ENCODE measurements at places on chromosomes 13 and 19. TPM values are rescaled to one million over a fixed set of nuclear protein-coding genes. Genes with fewer than 3 reads are reported as not detected.

MIA gene
- polyA plus RNA-seq = not detected

RASGRP4 gene
- not detected for polyA plus RNA-seq

ZNF667 gene
- 15.0 TPM for polyA plus RNA-seq

NANOS3 gene
- 2.2 TPM for polyA plus RNA-seq

FCGBP gene
- polyA plus RNA-seq = not detected

ZNF534 gene
- polyA plus RNA-seq = 0.85 TPM

TEX29 gene
- not detected for polyA plus RNA-seq

NCAN gene
- polyA plus RNA-seq = 1.6 TPM

KLK14 gene
- not detected for polyA plus RNA-seq

DZIP1 gene
- polyA plus RNA-seq = 4.9 TPM

ING1 gene
- 5.5 TPM for polyA plus RNA-seq

FUT1 gene
- not detected for polyA plus RNA-seq

VSIG10L gene
- 0.81 TPM for polyA plus RNA-seq

ZNF154 gene
- 1.8 TPM for polyA plus RNA-seq

PEPD gene
- polyA plus RNA-seq = 35.1 TPM

IGFL2 gene
- not detected for polyA plus RNA-seq

CGB5 gene
- not detected for polyA plus RNA-seq

RAVER1 gene
- polyA plus RNA-seq = 0.13 TPM

ZNF440 gene
- 3.7 TPM for polyA plus RNA-seq

TEKTIP1 gene
- not detected for polyA plus RNA-seq

KASH5 gene
- not detected for polyA plus RNA-seq

REXO1 gene
- not detected for polyA plus RNA-seq

FAM216B gene
- not detected for polyA plus RNA-seq

MCF2L gene
- polyA plus RNA-seq = 56.4 TPM

MZT1 gene
- polyA plus RNA-seq = 56.8 TPM

CATSPERD gene
- polyA plus RNA-seq = not detected

PROSER1 gene
- polyA plus RNA-seq = 6.6 TPM

ICAM4 gene
- polyA plus RNA-seq = not detected

CCDC122 gene
- polyA plus RNA-seq = 0.79 TPM

KL gene
- 0.69 TPM for polyA plus RNA-seq

CYP2S1 gene
- polyA plus RNA-seq = 0.14 TPM

DHDH gene
- polyA plus RNA-seq = not detected

EXOC3L2 gene
- not detected for polyA plus RNA-seq

DNMT1 gene
- 28.9 TPM for polyA plus RNA-seq

C13orf46 gene
- polyA plus RNA-seq = not detected

MAMSTR gene
- 1.9 TPM for polyA plus RNA-seq

TMEM255B gene
- 1.4 TPM for polyA plus RNA-seq

VAV1 gene
- not detected for polyA plus RNA-seq

TTC9B gene
- 14.9 TPM for polyA plus RNA-seq

RNF17 gene
- polyA plus RNA-seq = not detected

DLEU7 gene
- polyA plus RNA-seq = 4.6 TPM

CD33 gene
- not detected for polyA plus RNA-seq

TNNT1 gene
- 98.2 TPM for polyA plus RNA-seq

PLPPR3 gene
- polyA plus RNA-seq = not detected
